ENCODE measurements at places on chromosomes 7 and 10.

- no peak for DNase-seq
Observed at GRCh38 chr10:104293011-104293410, 24.0 kb downstream of the GSTO2 start.

- no peak for DNase-seq
Observed at GRCh38 chr7:12323415-12323814, 80.2 kb downstream of the VWDE start.

GRCh38 chr10:71319042-71319799, at the start of gene SLC29A3:
Gene SLC29A3, plus strand, starts transcription at chr10:71319259. Its CDS starts 51 bp downstream, at chr10:71319310.
- no peak for DNase-seq

DNA sequence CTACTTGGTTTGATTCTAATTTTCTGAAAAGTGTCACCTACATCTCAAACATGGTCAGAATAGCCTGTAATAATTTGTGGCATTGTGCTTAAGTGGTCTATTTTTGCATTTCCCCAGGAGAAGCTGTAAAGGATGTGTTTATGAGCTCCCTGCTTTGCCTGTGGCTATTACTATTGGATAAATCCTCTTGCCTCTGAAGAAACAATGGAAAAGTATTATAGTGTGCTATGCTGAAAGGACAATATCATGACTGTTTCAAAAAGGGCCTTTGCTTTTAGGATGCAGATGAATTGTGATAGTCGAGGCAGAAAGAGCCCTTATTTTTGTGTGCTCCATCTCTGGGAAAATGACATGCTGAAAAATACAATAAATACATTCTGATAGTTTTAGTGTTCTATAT, 94.1 kb upstream of the ARMC3 start:
- no peak for DNase-seq

GRCh38 chr10:57362811-57363210, 904.9 kb downstream of the IPMK start:
- no peak for DNase-seq

DNA sequence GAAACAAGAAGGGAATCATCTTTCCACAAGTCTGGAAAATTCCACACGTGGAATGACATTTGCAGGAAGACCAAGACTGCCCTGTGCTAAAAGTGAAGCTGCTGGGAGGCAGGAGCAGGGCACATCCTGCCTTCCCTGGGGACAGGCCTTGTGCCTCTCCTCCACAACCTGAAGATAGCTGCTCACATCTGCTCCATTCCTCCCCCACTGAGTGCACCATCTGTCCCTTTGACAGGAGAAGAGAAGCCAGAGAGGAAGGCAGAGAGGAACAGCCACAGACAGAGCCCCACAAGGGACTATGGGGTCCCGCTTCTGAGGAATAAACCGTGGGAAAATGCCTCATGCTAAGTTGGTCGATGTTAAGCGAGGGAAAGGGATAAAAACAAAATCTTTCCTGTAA, 15.9 kb upstream of the FAM171A1 start:
- no peak for DNase-seq

- DNase-seq: no peak
Observed at GRCh38 chr10:98276311-98276710, 8.3 kb upstream of the LOXL4 start.

Data from SIG-M5 (cell line).